Activated CD8-positive, alpha-beta T cell treated with anti-CD3 and anti-CD28 coated beads for 36 hours (primary cell): ENCODE measurements at places on chromosomes 4 and X. TPM values are rescaled to one million over a fixed set of nuclear protein-coding genes. Genes with fewer than 3 reads are reported as not detected.
A peak's percentile ranks its signal among the peaks of the same experiment; 100 is the strongest.

- peaks cover 3% of the 10 kb centered on the region for H3K27me3 ChIP-seq
- DNase-seq, result no peak
- no peak overlapping the region for H3K27ac ChIP-seq
- H3K36me3 ChIP-seq, result no peaks in the 10 kb centered on the region
- H3K4me1 ChIP-seq, result no peaks in the 10 kb centered on the region
These were observed 134.5 kb downstream of the BTC start for GRCh38 chr4:74659576-74660411.

Gene GABRB1
- total RNA-seq, result not detected

DNA sequence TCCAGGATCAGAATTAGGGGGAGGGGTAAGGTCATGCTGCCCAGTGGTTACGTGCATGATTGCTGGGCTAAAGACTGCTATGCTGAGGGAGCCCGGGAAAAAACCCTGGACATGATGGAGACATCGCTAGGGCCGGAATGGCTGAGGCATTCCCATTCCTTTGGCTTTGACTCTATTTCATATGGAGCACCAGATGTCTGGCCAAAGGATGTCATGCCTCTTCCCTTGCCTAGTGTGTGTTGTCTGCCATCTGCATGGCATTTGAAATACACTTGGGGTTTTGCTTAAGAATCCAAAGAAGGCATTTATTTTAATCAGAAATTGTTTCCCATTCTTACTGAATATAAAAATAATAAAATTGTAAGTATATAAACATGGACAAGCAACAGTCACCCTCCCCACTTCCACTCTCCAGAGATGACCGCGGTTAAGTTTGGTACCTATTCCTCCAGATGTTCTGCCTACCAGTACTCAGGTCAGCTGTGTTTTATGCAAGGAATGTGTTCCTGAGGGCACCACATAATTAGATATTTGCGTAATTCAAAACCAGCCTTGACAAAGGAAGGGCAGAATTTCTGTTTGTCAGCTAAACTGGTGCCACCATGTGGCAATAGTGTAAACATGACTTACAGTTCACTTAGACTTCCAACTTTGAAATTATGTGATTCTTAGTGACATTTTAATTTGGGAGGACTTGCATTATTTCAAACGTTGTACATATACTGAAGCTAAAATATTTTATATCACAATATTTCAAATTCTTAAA, 105.9 kb downstream of the CT47B1 start:
- no peak overlapping the region for H3K27ac ChIP-seq
- no peaks in the 10 kb centered on the region for H3K36me3 ChIP-seq
- no peaks in the 10 kb centered on the region for H3K27me3 ChIP-seq
- no peaks in the 10 kb centered on the region for H3K4me1 ChIP-seq
- DNase-seq, result peak; percentile 6
- no peak overlapping the region for H3K4me3 ChIP-seq

Gene CENPVL1
- not detected for total RNA-seq

- peak overlapping the region; percentile 99 for H3K4me3 ChIP-seq
- peak overlapping the region; percentile 99 for H3K27ac ChIP-seq
- H3K4me1 ChIP-seq, result peaks cover 63% of the 10 kb centered on the region
- H3K27me3 ChIP-seq, result no peaks in the 10 kb centered on the region
- DNase-seq, result no peak
- peaks cover 9% of the 10 kb centered on the region for H3K36me3 ChIP-seq
These were observed 4.5 kb upstream of the RHOH start for GRCh38 chr4:40192114-40193015.

DNA sequence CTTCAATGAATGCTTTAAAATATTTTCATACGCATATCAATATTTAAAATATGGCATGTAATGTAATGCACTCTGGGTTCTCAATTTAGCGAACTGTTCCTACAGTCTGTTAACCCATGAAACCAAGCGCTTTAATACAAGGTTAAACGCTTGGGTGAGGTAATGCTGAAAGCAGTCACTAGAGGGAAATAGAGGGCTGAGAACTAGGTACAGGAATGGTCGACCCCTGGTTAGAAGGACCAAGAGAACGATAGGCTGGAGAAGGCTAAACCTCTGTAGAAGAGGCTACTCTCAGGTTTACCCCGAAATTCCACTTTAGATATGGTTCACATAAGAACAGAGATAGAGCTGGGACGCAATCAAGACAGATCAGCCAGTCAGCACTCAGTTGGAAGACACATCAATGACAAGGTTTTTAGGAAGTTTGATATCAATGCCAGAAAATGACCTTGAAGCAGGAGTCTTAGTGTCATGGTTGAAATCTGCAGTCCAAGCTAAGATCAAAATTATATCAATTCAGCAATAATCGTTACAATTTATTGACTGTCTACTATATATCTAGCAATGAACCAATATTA, 26.9 kb downstream of the ARSJ start:
- no peak overlapping the region for H3K27ac ChIP-seq
- H3K36me3 ChIP-seq, result no peaks in the 10 kb centered on the region
- H3K27me3 ChIP-seq, result peaks cover 11% of the 10 kb centered on the region
- peaks cover 6% of the 10 kb centered on the region for H3K4me1 ChIP-seq
- H3K4me3 ChIP-seq, result no peak overlapping the region
- peak; percentile 50 for DNase-seq

Gene DHX15
- 222 TPM for total RNA-seq

DNA sequence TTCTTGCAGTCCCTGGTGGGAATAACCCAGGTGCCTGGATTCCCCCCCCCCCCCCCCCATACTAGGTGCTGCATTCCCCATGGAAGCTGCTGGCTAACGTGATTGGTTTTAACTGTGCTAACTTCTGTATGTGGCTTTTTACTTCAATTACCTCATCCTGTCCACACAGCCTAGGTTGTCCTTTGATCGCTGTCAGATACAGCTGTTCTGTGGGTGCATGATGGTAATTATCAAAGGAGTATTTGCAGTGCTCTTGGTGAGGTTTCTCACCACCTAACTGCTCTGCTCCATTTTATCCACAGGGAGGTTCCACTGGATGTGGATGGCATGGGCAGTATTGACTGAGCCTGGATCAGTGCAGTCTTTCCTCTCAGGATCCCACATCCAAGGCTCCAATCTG, 93.0 kb downstream of the ZNF518B start:
- H3K36me3 ChIP-seq, result no peaks in the 10 kb centered on the region
- H3K27ac ChIP-seq, result no peak overlapping the region
- peaks cover 3% of the 10 kb centered on the region for H3K27me3 ChIP-seq
- H3K4me3 ChIP-seq, result no peak overlapping the region
- DNase-seq, result no peak

- H3K36me3 ChIP-seq, result peaks cover 10% of the 10 kb centered on the region
- peak; percentile 86 for DNase-seq
- H3K4me3 ChIP-seq, result no peak overlapping the region
- H3K27ac ChIP-seq, result no peak overlapping the region
These were observed 49.7 kb downstream of the RASL11B start for GRCh38 chr4:52911684-52912294.

DNA sequence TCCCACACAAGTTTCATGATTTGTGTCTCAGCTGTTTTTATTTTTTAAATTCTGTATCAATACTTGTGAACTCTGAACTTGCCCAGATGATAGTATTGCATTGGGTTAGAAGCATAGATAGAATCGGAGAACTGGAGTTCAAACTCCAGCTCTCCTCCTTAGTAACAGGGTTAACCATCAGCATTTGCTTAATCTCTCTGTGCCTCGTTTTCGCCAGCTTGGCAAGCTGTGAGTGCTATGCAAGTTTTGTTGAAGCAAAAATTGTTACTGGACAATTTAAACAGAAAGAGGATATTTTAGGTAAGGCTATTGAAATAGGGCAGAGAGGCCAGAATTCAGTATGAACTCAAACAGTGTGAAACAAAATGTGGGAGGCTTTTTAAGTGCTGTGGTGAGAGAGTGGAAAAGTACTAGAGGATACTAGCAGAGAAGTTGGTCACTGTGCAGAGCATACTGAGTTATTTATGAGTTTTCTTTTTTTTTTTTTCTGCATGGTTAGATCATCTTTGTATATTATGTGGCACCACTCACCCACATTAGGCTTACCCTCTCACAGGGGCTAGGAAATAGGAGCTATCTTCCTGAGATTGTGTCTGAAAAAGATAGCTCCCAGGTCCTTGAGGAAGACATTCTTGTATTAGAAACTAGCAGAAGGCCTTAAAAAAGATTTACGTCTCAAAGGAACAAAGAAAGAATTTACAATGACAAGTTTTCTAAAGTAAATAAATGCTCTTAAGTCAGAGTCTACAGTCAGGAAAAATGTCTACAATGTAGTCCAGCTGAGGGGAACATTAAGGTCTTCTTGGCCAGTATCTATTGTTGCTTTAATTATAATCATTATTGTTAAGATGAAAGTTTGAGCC, 1126.6 kb downstream of the FAT4 start:
- DNase-seq, result no peak
- no peak overlapping the region for H3K27ac ChIP-seq
- no peaks in the 10 kb centered on the region for H3K36me3 ChIP-seq
- no peaks in the 10 kb centered on the region for H3K4me1 ChIP-seq
- no peak overlapping the region for H3K4me3 ChIP-seq
- no peaks in the 10 kb centered on the region for H3K27me3 ChIP-seq

GRCh38 chr4:154559141-154559493, 3.7 kb upstream of the FGB start:
- no peak for DNase-seq
- H3K27me3 ChIP-seq, result peaks cover 3% of the 10 kb centered on the region
- no peak overlapping the region for H3K27ac ChIP-seq
- no peaks in the 10 kb centered on the region for H3K36me3 ChIP-seq
- no peak overlapping the region for H3K4me3 ChIP-seq

DNA sequence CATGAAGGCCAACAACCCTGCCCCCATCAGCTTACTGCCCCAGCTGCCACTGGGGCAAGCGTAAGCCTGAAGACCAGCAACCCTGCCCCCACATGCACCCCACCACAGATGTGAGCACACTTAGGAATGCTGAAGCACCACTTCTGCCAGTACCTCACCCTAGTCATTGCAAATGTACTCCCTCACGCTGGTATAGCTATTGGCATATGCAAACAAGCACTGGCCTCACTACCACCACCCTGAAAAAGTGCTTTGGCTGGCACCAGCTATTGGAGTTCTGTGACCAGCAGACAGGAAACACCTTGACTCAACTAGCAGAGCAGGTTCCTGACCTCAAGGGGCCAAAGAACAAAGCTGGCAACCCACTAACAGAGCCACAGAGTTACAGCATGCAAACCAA, 534.4 kb upstream of the POU3F4 start:
- no peaks in the 10 kb centered on the region for H3K4me1 ChIP-seq
- H3K27ac ChIP-seq, result no peak overlapping the region
- H3K36me3 ChIP-seq, result no peaks in the 10 kb centered on the region
- DNase-seq, result no peak
- H3K4me3 ChIP-seq, result no peak overlapping the region

DNA sequence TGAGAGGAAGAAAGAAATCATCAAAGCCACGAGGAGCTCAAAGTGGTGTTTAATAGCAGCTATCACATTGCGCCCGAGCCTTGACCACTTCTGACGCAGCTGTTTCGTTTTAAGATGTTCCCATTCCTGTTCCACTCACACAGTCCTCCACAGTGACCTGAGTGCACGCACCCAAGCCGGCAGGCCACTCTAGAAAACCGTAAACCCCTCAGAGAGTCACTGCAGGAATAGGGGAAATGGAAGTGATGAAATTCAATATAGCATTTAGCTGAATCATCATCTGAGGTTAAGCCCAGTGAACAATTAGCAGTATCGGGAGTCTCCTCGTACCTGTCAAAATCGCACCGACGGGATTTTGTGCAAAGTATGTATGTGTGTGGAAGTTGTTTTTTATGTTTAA, 17.9 kb upstream of the HAND2 start:
- H3K4me1 ChIP-seq, result no peaks in the 10 kb centered on the region
- H3K4me3 ChIP-seq, result no peak overlapping the region
- no peak overlapping the region for H3K27ac ChIP-seq
